CD4-positive, alpha-beta memory T cell (primary cell): ENCODE measurements at places on chromosomes 6 and 20. TPM values are rescaled to one million over a fixed set of nuclear protein-coding genes. Genes with fewer than 3 reads are reported as not detected.

GRCh38 chr6:30326526-30327231, at the start of gene TRIM39:
Gene TRIM39, plus strand, starts transcription at chr6:30326927. Its CDS starts 2,391 bp downstream, at chr6:30329318.
- H3K27me3 ChIP-seq, result no peaks in the 10 kb centered on the region
- DNase-seq, result peak; percentile 94
- H3K4me1 ChIP-seq, result peaks cover 53% of the 10 kb centered on the region
- peak within 1 kb of the TSS; percentile 99 for H3K27ac ChIP-seq
- peaks cover 19% of the 10 kb centered on the region for H3K36me3 ChIP-seq

DNA sequence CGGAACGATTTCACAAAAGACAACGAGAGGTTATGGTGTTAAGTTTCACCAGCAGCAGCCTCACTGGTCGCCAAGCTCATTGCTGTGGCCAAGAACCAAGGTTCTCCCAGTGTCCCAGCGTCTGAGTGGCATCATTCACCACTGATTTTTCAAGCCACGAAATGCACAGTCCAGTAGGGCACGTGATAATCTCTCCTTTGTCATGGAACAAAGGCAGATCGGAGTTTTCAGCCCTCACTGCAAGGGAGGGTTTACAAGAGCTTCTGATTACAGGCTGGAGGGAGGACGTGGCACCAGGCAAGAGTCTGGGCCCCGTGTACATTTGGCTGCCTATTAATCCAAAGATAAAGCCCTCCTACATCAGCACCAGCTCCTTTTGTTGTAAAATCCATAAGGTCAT, 2.0 kb downstream of the CD24 start:
- peaks cover 3% of the 10 kb centered on the region for H3K27me3 ChIP-seq
- H3K27ac ChIP-seq, result no peak overlapping the region
- no peaks in the 10 kb centered on the region for H3K36me3 ChIP-seq
- no peak for DNase-seq
- H3K4me3 ChIP-seq, result no peak overlapping the region
- H3K4me1 ChIP-seq, result peaks cover 23% of the 10 kb centered on the region

DNA sequence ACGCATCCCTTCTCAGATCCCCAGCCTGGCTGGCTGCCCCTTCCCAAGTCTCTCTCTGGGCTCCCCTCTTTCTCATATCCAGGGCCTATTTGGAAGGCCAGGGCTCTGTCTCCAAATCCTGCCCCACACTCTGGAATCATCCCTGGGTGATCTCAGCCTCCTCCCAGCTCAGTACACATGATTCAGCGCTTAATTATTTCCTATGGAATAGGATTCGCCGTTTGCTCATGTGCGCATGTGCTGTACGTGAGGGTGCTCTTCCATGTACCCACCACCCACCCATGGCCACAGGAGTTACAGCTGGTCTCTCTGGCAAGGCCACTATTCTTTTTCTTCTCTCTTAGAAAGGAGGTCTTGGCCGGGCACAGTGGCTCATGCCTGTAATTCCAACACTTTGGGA, 81.7 kb upstream of the FOXP4 start:
- H3K27ac ChIP-seq, result no peak overlapping the region
- H3K4me3 ChIP-seq, result no peak overlapping the region
- H3K36me3 ChIP-seq, result no peaks in the 10 kb centered on the region
- H3K27me3 ChIP-seq, result peaks cover 9% of the 10 kb centered on the region
- no peaks in the 10 kb centered on the region for H3K4me1 ChIP-seq
- no peak for DNase-seq

- DNase-seq, result no peak
- H3K4me3 ChIP-seq, result no peak overlapping the region
- no peaks in the 10 kb centered on the region for H3K36me3 ChIP-seq
- peaks cover 4% of the 10 kb centered on the region for H3K4me1 ChIP-seq
- no peak overlapping the region for H3K27ac ChIP-seq
Observed at GRCh38 chr6:37709932-37710555, 12.4 kb upstream of the MDGA1 start.

- no peak overlapping the region for H3K27ac ChIP-seq
- peak; percentile 56 for DNase-seq
- no peak overlapping the region for H3K4me3 ChIP-seq
- H3K4me1 ChIP-seq, result peaks cover 29% of the 10 kb centered on the region
- H3K36me3 ChIP-seq, result no peaks in the 10 kb centered on the region
- H3K27me3 ChIP-seq, result peaks cover 20% of the 10 kb centered on the region
Observed at GRCh38 chr6:75210885-75211739, 5.3 kb upstream of the COL12A1 start.

- H3K36me3 ChIP-seq, result no peaks in the 10 kb centered on the region
- H3K4me3 ChIP-seq, result no peak overlapping the region
- DNase-seq, result no peak
Observed at GRCh38 chr6:91970700-91971099, 1383.8 kb upstream of the MAP3K7 start.

- no peaks in the 10 kb centered on the region for H3K4me1 ChIP-seq
- no peak for DNase-seq
- no peak overlapping the region for H3K27ac ChIP-seq
Observed at GRCh38 chr20:24791953-24792352, 157.1 kb upstream of the CST7 start.

- H3K4me1 ChIP-seq, result peaks cover 73% of the 10 kb centered on the region
- H3K4me3 ChIP-seq, result no peak overlapping the region
- DNase-seq, result no peak
- no peak overlapping the region for H3K27ac ChIP-seq
- no peaks in the 10 kb centered on the region for H3K27me3 ChIP-seq
Observed at GRCh38 chr6:15308435-15309213, 62.8 kb downstream of the JARID2 start.

DNA sequence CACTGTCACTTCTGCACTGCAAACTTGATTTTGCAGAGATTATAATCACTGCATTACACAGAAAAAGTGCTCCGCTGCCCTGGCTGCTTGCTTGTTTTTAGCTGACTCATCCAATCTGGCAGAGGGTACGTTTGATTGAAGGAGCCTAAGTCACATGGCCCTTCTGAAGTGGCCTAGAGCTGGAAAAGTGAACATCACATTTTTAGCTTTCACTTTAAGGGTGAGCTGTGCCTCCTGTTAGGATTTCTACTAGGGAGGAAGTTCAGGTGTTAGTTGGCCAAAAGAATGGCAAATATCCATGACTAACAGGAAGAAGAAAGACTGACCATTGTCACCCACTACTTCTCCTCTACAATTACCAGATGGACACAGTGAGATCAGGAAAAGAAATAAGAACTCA, 889.1 kb upstream of the MAP3K7 start:
- H3K36me3 ChIP-seq, result no peaks in the 10 kb centered on the region
- H3K27me3 ChIP-seq, result no peaks in the 10 kb centered on the region
- no peaks in the 10 kb centered on the region for H3K4me1 ChIP-seq
- no peak for DNase-seq
- H3K27ac ChIP-seq, result no peak overlapping the region
- H3K4me3 ChIP-seq, result no peak overlapping the region

DNA sequence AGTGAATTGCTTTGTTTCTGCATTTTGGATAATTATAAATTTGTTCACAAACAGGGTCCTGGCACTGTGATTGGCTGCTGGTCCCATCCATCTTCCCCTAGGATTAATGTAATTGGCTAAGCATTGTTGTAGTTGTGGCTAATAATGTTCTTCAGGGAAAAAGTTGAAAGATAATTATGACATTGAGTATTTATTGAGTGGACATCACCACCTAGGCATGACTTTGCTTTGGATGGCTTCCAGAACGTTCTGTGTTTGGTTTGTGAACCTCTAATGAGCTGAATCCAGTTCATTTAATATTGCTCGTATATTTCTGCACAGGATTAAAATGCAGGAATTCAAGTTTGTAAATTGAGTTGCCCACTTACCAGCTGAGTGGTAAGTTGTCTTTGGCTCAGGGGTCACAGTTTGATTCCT, 55.1 kb downstream of the ARID1B start:
- no peak overlapping the region for H3K4me3 ChIP-seq
- H3K27ac ChIP-seq, result no peak overlapping the region
- no peak for DNase-seq
- peaks cover 5% of the 10 kb centered on the region for H3K36me3 ChIP-seq
- peaks cover 21% of the 10 kb centered on the region for H3K4me1 ChIP-seq
- H3K27me3 ChIP-seq, result no peaks in the 10 kb centered on the region

- DNase-seq, result no peak
- H3K36me3 ChIP-seq, result no peaks in the 10 kb centered on the region
- no peaks in the 10 kb centered on the region for H3K27me3 ChIP-seq
- H3K27ac ChIP-seq, result no peak overlapping the region
- no peak overlapping the region for H3K4me3 ChIP-seq
Observed at GRCh38 chr20:57656252-57656820, 36.1 kb upstream of the ZBP1 start.

GRCh38 chr20:50144362-50144761, 9.2 kb downstream of the PEDS1 start:
- no peaks in the 10 kb centered on the region for H3K27me3 ChIP-seq
- peaks cover 34% of the 10 kb centered on the region for H3K36me3 ChIP-seq

DNA sequence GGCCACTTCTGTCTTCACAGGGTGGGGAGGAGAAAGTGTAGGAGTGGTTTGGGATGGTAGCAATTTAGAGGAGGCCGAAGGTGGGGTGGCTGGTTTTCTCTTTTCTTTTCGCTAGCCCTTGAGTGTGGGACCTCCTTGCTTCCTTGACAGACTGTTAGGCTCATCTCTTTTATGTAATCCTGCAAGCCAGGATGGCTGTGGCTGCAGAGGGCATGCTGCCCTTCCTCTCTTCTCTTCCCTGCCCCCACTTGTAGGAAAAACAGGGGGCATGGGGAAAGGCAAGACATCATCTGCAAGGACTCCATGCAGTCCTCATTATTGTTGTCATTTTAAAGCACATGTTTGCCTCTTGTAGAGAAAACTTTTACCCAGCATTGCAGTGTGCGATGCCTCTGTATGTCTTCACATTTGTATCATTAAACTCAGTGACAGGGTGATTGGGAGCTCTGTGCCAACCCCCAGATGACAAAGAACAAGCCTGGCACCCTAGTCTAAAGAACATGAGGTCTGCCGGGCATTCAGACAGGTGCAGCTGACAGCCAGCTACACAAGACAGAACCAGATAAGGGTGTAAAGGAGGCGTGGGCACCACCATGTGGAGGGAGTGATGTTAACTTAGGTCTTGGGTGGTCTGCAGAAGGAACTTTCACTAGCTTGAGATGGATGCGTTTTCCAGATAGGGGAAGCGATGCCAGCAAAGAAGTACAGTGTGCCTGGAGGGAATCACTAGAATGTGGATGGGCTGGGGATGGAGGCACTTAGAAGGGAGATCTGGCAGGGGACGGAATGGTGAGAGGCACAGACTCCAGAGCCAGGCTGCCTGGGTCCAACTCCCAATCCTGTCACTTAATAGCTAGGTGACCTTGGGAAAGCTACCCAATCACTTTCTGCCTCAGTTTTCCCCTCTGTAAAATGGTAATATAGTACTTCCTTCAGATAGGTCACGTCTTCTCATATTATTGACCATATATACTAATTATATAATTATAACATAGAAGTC, 207.6 kb downstream of the TBC1D7 start:
- no peak overlapping the region for H3K27ac ChIP-seq
- no peaks in the 10 kb centered on the region for H3K4me1 ChIP-seq
- no peaks in the 10 kb centered on the region for H3K36me3 ChIP-seq
- no peaks in the 10 kb centered on the region for H3K27me3 ChIP-seq
- H3K4me3 ChIP-seq, result no peak overlapping the region

DNA sequence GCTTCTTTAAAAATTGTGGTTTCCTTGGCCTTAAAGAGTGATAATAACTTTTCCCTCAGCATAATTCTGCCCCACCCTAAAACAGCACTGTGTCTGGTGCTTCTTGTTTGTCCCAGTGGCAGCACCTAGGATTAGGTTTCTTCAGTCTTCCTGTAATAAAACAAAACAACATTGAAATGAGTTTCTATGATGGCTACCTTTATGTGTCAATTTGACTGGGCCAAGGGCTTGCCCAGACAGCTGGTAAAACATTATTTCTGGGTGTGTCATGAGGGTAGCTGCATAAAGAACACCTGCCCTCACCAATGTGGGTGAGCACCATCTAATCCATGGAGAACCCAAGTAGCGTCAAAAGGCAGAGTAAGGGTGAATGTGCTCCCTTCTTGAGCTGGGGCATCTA, 117.8 kb downstream of the QRSL1 start:
- no peak for DNase-seq
- H3K27me3 ChIP-seq, result no peaks in the 10 kb centered on the region
- no peak overlapping the region for H3K27ac ChIP-seq

DNA sequence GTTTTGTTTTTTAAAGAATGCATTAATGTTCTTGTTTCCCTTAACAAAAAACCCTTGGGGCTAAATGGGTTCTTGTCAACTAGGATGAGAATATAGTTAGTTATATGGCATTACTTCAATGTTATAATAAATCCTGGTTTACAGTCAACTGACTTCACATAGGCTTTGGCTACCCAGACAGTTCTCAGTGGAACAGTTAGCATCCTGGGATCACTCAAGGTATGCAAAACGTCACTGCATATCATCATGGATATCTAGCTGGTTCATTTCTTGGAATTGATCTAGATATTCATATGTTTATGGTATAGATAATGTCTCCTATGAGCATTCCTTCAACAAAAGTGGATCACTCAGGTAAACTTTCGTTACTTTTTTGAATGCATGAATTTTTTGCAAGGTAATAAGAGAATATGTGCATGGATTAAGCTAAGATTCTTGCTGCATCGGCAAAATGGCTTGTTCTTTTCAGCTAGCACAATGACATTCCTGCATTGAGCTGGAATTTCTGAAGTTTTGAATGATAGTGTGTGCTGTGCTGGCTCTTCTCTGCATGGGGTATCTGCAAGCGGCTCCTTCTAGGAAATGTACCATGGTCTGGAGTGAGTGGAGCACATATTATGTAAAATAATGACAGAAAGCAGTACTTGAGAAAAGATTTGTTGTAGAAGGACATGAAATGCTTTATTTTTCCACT, 138.9 kb downstream of the ADGRG6 start:
- no peaks in the 10 kb centered on the region for H3K27me3 ChIP-seq
- no peak overlapping the region for H3K27ac ChIP-seq
- H3K4me3 ChIP-seq, result no peak overlapping the region
- H3K36me3 ChIP-seq, result no peaks in the 10 kb centered on the region
- H3K4me1 ChIP-seq, result no peaks in the 10 kb centered on the region
- no peak for DNase-seq

- no peaks in the 10 kb centered on the region for H3K36me3 ChIP-seq
- no peak overlapping the region for H3K4me3 ChIP-seq
- H3K27ac ChIP-seq, result no peak overlapping the region
- DNase-seq, result no peak
- H3K27me3 ChIP-seq, result no peaks in the 10 kb centered on the region
- H3K4me1 ChIP-seq, result no peaks in the 10 kb centered on the region
Observed at GRCh38 chr6:97392735-97393134, 109.7 kb upstream of the MMS22L start.

DNA sequence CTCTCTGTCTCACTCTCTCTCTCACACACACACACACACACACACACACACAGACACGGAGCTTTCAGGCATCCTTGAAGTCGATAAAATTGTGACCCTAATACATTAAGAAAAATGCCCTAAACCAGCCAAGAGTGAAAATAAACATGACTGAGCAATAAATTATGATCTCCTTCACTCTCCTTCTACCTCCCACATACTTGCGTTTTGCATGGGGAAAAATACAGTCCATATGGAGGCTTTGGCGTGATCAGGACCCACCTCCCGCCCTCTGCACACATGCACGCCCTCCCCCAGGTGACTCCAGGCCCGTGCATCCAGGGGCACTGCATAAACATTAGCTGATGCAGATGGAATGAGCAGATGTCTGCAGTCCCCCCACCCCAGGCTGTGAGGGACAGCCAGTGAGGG, 114.2 kb upstream of the JARID2 start:
- H3K36me3 ChIP-seq, result no peaks in the 10 kb centered on the region
- DNase-seq, result no peak
- H3K4me1 ChIP-seq, result no peaks in the 10 kb centered on the region

Gene FAM83D
- total RNA-seq, result 1.4 TPM

Gene RNF5
- total RNA-seq, result 47.7 TPM

Gene CST5
- total RNA-seq, result not detected

Gene OLIG3
- total RNA-seq, result not detected

Gene TMEM14A
- 9.5 TPM for total RNA-seq

Gene SAMD5
- not detected for total RNA-seq

Gene COL21A1
- not detected for total RNA-seq

Gene UBE2V1
- total RNA-seq, result 133 TPM

Gene MEI4
- total RNA-seq, result not detected

Gene TRIM10
- total RNA-seq, result not detected

Gene DDO
- not detected for total RNA-seq

Gene CALHM5
- total RNA-seq, result not detected
